Activated B cell treated with CpG ODN at 0.5 μM for 24 hours (primary cell): ENCODE measurements at places on chromosomes 5 and 9. TPM values are rescaled to one million over a fixed set of nuclear protein-coding genes. Genes with fewer than 3 reads are reported as not detected.

- no peak for DNase-seq
Measured at GRCh38 chr5:179244044-179244443, 101.2 kb downstream of the ADAMTS2 start.

- DNase-seq, result no peak
Measured at GRCh38 chr5:285991-286557, 14.6 kb downstream of the PDCD6 start.

DNA sequence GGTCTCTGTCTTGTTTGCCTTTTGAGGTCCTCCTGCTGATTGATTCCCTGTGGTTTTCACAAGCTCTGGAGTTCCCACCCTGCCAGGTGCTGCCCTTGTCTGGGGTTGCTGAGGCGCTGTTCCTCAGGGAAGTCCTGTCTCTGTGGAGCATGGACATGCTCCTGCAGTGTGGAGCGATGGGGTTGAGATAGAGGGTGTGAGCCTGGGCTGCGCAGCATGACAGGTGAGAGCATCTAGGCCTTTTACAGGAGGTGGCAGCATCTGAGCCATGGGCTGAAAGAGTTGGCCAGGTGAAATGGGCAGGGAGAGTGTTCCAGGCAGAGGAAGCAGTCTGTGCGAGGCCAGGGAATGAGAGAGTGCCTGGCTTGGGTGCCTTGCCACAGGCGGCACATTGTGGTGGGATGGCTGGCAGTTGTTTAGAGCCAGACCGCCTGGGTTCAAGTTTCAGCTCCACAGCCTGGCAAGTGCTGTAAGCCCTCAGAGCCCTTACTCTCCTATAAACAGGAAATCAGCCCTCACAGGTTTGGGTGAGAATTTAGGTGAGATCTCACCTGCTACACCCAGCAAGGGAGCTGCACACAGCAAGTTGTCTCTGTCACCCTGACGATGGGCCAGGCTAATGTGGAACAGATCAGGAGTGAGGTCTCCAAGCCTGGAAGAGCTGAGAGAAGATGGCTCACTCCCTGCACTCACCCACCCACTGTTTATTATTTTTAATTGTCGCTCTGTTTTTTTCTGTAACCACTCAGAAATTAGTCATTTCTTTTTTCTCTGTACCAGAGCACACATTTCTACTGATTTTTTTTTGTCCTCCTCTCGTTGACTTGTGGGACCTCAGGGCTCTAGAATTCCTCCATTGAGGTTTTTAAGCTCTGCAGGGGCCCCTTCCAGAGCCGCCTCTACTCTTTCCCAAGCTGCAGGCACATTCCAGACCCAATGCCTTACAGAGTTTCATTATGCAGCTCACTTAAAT, 19.6 kb downstream of the TCOF1 start:
- no peak for DNase-seq

GRCh38 chr5:11494340-11494739, 409.9 kb downstream of the CTNND2 start:
- no peak for DNase-seq

DNA sequence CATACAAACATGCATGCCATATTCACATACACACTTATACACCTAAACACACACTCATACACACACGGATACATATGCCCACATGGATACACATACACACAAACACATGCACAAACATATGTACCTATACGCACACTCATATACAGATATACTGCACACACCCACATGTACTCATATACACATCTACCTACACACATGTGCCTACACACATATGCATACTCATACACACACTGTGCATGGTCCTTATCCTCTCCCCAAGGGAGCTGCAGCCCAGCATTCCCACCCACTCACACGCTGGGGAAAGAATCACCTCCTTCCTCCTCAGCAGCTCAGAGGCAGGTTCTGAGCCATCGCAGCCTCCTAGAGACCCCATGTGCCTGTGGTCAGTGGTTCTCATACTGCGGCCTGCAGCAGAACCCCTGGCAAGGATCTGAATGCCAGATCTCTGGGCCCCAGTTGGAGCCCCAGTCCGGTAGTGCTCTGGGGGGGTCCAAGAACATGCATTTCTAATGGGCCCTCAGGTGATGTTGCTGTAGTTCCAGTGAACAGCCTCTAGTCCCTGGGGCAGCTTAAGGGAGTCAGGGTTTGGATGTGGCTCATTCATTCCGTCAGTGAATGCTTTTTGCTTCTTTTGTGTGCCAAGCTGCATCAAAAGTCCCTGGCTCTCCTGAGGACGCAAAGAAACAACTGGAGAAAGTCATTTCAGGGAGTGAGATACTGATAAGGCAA, 39.0 kb downstream of the SEMA4D start:
- no peak for DNase-seq

GRCh38 chr5:151678713-151679112, 8.0 kb downstream of the SPARC start:
- no peak for DNase-seq

- no peak for DNase-seq
Measured at GRCh38 chr5:137071931-137072330, 427.2 kb downstream of the SPOCK1 start.

GRCh38 chr5:98767581-98767980, 5.9 kb upstream of the RGMB start:
- no peak for DNase-seq

DNA sequence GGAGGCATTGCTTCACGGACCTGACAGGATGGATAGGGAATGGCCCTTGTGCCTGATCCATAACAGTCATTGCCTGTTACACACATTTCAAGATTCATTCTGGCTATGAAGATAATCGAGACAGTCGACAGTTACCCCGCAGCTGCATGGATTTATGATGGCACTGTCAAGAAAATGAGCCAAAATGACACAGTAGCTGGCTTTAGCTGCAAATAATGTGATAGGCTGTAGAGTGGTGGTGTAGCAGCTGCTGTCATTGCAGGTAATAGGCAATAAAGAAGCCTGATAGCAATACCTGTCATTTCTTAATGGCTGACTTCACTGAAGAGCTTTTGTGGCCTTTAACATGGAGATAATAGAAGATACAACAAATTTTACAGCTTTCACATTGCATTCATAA, 1085.2 kb upstream of the ARRDC3 start:
- DNase-seq, result no peak

DNA sequence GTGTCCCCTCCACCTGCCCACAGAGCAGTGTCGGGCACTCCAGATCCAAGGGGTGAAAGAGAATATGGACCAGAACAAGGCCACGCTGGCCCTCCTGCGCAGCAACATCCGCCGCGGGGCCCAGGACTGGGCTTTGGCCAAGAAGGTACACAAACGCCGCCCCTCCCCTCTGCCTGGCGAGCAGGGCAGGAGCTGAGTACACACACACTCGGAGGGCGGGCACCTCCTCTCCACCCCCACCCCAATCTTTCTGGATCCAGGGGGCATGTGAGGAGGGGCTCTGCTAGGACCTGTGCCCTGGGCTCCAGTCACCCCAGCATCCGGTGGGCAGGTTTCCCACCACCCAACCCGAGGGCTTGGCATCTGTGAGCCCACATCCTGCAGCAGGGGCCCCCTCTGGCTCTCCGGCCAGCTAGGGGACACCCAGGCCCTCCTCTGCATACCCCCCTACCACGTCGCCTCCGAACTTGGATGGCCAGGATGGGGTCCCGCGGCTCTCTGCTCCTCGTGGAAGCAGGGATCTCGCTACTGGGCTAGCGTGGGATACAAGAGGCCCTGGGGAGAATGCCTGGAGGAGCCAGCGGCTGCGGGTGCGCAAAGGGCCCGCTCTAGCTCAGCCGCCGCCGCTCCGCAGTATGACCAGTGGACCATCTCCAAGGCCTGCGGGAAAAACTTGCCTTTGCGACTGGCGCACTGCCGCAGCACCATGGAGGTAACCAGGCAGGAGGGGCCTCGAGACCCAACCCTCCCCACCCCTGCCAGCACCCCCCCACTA, 3.1 kb downstream of the CCDC183 start:
- no peak for DNase-seq

DNA sequence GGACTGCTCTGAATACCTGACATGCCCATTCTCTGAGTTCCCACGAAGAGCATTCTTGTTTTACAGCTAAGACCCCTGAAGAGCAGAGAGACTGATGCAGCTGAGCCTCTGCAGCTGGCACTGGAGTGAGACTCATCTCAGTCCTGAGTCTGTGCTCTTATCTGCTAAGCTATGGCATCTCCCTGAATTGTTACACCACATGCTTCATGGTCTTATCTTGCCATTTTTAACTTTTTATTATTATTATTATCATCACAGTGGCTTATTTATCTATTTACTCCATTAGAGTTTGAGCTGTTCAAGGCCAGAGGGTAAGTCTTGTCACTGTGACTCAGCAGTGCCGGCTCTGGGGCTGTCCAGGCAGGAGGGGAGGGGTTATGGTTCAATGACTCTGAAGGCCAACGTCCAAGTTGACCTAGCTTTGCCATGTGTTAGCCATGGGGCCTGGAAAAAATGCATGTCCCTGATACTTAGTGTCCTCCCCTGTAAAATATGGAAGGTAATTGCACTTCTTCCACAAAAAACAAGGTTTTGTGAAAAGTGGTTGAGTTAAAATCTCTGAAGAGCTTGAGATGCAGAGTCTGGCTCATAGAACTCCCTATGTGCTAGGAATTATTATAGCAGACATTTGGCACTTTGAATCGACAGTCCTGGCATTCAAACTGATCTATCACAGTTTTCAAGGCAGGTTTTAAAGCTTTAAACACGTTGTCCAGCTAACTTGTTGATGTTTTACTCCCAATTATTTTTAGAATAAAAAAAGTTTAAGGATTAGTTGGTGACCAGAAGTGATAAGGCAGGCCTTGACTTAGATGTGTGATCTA, 94.6 kb downstream of the ALDH1A1 start:
- no peak for DNase-seq

GRCh38 chr9:22037954-22038690, 29.0 kb upstream of the CDKN2B start:
- no peak for DNase-seq

- no peak for DNase-seq
Measured at GRCh38 chr5:22500556-22500955, 352.6 kb downstream of the CDH12 start.

DNA sequence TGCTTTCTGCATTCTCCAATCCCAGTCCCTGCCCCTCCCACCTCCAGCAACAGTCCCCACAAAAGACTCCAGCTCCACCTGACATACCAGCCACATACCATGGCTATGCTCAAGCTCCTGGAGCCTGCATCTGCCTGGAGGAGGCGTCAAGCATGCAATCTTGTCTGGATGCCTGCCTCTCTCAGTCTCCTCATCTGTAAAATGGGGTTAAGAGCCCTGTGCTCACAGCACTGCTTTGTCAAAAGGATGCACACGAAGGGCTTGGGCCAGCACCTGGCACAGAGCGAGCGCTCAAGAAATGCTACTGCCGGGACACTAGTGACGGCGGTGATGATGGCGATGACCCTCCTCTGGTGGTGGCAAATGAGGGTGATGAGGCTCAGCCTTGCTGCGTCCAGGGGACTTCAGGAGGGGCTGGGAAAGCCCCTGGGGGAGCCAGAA, 202.9 kb upstream of the IER5L start:
- no peak for DNase-seq

DNA sequence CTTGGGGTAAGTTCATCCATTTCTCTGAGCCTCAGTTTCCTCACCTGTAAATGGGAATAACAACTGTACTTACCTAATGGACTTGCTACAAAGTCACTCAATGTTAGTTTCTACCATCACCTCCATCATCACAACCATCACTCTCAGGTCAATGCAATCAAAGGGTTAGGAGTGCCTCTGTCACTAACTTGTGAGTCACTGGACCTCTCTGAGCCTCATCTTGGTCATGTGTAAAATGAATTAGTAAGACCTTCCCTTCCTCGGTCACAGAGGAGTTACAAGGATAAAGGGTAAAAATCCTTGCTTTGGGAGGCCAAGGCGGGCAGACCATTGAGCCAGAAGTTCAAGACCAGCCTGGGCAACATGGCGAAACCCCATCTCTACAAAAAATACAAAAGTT, 12.8 kb downstream of the FABP6 start:
- DNase-seq, result no peak

GRCh38 chr5:148336704-148337435, 1.5 kb downstream of the SPINK9 start:
- no peak for DNase-seq

DNA sequence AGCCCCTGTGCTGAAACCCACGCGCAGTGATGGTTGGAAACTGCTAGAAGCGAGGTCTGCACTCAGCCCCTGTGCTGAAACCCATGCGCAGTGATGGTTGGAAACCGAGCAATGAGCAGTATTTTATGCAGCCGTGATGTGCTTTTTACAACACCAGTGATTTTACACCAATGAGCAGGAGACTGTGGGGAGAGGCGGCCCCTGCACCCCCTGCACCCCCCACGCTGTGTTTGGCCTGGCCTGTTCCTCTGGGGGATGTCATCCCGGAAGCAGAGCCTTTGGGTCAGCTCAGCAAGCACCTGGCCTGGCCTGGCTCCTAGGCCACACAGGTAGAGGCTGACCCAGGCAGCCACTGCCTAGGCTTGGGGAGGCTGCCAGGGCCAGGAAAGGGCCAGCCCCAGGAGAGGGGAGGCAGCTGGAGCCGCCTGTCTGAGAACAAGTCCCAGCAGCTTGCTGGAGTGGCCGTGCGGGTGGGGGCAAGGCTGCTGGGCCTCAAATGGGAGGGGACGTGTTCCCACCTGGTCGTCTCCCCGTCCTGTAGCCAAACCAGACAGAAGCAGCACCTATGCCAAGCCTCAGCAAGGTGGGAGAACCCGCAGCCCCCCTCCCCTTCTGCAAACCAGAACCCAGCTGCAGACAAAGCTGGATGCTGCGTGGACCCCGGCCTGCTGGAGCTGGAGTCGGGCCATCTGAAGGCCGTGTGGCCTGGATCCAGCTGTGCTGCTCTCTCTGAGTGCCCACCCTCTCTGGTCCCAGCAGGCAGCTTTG, 46.8 kb downstream of the DBH start:
- DNase-seq, result no peak

DNA sequence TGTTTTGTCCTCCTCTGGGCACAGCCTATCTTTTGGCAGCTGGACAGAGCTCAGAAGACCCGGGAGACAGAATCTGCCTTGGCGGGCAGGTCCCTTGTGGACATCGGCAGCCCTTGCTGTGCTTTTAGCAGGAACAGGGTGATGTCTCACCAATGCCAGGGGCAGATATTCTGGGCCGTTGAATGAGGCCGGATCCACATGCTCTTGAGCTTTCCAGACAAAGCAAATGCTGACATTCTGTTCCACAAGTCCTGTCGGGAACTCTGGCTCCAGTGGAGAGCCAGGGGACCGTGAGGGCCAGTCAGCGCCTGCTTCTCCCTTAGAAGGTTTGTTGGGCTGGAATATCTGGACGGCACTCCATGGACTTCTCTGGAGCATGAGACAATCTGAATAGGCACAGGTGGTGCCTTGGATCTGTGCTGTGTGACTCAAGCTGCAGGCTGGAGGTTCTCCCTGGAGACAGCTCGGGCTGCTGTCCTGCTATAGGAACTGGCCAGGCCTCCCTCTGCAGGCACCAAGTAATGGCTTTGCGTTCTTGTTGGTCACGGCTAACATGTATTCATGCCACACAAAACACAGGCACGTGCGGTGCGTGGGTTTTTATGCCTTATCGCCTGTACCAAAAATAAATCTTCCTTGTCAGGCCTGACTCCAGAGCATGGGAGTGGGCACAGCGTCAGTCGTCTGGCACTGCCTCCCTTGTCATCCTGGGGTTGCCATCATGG, 80.3 kb downstream of the GADD45G start:
- DNase-seq, result no peak

GRCh38 chr5:80275347-80275746, 19.5 kb upstream of the SERINC5 start:
- no peak for DNase-seq

TMEM8B gene
- total RNA-seq, result 5.0 and 8.0 TPM in 2 replicates

SLC6A3 gene
- total RNA-seq, result 1.4 and 2.0 TPM in 2 replicates
